ENCODE measurements at places on chromosomes 16 and 17.
A peak's percentile ranks its signal among the peaks of the same experiment; 100 is the strongest.

DNA sequence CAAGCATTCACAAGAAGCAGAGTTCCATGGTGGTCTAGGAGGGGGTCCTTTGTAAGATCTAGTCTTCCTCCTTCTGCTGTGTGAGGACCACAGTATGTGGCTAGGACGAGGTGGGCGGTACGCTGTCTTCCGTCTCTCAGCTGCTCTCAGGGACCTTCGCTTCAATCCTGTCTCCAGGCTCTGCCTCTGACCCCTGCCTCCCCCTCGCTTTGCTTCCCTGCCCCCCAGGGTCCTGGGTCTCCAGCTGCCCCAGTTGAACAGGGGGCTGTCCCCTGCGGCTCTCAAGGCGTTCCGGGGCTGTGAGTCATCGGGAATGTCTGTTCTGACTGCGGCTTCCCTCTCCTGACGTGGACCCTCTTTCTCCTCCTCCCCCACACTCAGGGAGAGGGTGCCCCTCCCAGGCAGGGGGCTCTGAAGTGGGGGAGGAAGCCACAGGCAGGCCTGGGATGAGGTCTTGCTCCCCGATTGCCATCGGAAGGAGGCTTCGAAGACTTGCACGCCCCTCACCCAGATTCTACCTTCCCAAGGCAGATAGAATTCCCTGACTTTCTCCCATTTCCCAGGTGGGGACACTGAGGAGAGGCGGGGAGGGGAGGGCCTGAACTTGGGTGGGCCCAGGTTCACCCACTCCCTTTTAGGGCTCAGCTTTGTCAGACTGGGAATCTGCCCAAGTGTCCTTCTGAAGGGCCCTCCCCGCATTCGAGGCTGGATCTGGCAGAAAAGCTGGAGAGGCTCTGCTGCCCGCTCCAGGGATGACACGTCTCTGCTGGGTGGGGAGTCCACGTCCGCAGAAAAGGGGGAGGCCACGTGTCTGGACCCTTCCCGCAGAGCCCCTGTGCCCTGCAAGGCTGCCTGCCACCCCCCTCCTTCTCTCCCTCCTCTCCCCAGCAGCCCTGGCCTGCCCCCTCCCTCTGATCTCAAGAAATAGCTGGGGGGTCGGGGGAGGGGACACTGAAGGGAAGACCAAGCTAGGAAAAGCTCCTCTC is 9.1 kb upstream of the COL1A1 start:
- no peak for DNase-seq

GRCh38 chr16:72291531-72291981 is 119.6 kb upstream of the PMFBP1 start:
- peak; percentile 49 for DNase-seq

- no peak for DNase-seq
Observed at GRCh38 chr16:53836680-53837079, 132.7 kb downstream of the FTO start.

- DNase-seq, result no peak
Observed at GRCh38 chr17:21524211-21524591, 148.0 kb downstream of the KCNJ12 start.

DNA sequence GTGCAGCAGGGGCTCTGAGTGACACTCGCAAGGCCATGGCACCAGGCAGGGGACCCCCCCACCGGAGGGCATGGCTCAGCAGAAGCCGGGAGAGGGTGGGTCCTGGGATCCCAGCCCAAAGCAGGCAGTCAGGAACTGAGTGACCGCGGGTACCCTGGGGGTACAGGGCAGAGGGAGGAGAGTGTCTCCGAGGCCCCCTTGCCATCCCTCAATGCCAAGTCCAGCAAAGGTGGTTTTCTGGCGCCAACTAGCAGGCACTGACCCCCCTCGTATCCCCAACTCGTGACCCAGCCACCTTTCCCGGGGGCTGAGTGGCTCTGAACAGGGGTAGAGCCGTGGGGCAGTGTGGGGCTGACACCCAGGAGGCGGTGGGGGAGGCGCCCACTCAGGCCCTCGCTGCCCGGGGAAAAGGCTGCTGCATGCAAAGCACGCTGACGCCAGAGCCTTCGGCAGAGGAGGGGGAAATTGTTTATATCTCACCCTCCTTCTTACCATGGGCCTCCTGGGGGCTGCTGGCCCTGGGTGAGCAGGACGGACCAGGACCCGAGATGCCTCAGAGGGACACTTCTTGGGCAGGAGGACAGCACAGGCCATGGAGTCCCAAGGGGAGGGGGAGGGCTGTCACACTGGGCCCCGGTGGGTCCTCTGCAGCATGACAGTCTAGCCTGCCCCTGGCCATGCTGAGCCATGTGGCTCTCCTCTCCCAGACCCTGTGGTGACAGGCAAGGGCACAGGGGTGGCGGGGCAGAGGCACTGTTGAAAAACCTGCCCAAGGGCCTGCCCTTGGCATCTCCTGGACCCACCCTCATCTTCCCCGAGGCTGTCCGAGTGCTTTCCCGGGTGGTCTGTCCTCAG is 14.6 kb upstream of the ENPP7 start:
- no peak for DNase-seq

DNA sequence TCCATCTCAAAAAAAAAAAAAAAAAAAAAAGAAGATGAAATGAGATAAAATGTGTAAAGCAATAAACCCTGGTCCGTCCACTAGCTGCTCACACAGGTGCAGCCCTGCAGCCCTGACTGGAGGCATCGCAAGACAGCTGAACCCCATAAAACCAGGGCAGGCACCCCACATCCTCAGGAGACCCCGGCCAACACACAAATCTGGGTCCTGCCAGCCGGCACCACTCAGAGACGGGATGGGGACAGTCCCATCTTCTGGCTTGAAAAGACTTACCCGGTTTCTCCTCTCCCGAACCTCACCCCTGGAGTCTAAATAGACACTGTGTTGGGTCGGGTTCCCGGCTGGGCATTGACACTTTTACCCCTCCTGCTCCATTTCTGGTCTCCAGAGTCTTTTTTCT is 52.7 kb upstream of the TNRC6C start:
- DNase-seq, result no peak

- peak; percentile 65 for DNase-seq
Observed at GRCh38 chr16:87951552-87952538, 611 bp downstream of the BANP start.

DNA sequence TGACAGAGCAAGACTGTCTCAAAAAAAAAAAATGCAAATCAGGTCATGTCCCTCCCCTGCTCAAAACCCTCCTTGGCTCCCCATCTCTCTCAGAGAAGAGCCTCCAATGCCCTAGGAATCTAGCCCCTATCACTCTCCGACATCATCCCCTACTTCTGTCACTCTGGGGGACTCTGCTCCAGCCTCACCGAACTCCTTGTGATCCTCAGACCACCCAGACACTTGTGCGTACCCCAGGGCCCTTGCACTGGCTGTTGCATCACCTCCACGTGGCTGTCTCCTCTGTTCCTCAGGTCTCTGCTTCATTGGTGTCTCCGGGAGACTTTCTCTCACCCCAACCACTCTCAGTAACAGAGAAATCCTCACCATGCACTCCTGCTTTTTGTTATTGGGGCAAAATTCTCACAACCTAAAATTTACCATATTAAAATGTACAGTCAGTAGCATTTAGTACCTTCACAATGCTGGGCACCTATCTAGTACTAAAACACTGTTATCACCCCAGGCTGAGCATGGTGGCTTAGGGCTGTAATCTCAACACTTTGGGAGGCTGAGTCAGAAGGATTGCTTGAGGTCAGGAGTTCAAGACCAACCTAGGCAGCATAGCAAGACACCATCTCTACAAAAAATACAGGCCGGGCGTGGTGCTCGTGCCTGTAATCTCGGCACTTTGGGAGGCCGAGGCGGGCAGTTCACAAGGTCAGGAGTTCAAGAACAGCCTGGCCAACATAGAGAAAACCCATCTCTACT is 15.2 kb downstream of the PLA2G10 start:
- DNase-seq, result no peak

DNA sequence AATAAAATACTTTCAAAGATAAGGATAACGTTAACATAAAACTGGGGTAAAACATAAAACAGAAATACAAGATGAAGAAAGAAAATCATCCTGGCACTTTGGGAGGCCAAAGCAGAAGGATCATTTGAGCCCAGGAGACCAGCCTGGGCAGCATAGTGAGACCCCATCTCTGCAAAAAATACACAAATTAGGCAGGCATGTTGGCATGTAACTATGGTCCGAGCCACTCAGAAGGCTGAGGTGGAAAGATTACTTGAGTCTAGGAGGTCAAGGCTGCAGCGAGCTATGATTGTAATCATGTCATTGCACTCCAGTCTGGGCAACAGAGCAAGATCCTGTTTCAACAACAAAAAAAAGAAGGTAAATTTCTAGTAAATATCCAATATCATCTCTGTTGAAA is 19.6 kb downstream of the TAT start:
- no peak for DNase-seq

DNA sequence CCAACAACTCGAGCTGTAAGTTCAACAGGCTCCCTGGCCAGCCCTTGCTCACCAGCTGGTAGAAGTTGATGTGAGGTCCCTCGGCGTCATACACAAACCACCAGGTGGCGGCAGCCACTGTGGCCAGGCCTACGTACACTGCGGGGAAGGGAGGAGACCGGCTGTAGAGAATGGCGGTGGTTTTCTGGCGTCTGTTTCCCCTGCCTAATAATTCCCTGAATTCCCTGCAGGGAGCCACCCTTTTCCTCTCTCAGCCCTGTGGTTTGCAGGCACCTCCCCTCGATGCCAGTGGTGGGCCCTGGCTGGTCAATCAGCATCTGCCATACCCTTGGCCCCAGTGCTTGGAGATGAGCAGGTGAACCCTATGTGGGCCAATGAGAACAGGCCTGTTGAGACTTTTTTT is 18.9 kb upstream of the P2RX1 start:
- no peak for DNase-seq

DNA sequence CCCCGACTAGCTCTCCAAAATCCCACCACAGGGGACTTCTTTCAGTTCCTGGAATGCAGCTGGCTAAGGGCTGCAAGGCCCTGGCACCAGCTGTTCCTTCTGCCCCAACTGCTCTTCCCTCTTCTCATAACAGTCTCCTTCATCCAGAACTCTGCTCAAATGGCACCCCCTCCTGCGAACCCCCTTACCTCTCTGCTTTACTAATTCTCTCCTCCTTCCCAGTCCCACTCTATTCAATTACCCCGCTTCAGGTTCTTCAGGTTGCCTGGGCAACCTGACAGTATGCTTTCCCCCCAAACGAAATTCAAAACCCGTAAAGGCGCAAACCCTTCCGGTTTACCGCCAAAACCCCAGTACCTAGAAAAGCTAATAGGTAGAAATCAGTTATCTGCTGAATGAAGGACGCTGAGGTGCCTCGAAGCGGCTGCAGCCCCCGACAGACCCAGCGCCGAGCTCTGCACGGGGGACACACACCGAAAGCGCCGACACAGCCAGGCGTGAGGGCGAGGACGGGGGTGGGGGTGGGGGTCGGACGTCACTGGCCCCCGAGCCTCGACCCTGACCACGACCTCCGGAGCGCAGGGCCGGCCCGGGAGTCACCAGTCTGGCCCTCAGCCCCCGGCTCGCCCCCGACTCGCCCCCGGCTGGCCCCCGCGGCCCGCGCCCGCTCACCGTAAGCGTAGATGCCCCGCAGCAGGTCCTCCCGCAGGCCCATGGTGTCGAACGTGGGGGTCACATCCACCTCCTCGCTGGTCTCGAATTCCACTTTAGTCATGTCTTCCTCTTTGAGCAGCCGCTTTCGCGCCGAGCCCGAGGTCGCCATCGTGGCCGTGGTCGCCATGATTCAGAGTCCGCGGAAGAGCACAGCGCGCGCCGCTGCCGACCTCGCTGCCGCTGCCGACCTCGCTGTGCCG is 550 bp downstream of the EIF4A3 start:
- DNase-seq, result no peak

DNA sequence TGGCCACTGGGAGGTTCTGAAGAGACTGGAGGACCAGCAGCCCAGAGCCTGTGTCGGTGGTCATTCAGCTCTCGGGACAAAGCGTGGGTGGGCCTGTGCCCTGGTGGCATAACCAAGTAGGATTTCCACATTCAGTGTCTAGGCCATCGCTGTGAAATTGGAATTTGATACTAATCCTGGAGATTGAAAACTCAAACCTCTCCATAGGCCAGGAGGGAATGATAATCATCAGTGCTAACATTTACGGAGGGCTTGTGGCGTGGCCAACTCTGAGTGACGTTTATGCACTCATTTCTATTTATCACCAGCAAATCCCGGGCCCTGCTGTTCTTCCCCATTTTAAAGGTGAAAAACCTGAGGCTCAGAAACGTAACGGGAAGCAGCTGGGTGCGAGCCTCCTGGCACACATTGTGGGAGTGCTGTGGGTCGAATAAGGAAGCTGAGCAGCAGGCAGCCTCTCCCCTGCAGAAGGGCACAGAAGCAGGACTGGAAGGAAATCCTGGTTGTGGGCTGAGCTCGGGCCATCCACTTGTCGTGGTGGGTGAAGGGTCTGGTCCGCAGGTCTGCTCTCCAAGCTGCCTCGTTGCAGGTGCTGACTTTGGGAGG is 33.1 kb downstream of the RAI1 start:
- DNase-seq, result no peak

DNA sequence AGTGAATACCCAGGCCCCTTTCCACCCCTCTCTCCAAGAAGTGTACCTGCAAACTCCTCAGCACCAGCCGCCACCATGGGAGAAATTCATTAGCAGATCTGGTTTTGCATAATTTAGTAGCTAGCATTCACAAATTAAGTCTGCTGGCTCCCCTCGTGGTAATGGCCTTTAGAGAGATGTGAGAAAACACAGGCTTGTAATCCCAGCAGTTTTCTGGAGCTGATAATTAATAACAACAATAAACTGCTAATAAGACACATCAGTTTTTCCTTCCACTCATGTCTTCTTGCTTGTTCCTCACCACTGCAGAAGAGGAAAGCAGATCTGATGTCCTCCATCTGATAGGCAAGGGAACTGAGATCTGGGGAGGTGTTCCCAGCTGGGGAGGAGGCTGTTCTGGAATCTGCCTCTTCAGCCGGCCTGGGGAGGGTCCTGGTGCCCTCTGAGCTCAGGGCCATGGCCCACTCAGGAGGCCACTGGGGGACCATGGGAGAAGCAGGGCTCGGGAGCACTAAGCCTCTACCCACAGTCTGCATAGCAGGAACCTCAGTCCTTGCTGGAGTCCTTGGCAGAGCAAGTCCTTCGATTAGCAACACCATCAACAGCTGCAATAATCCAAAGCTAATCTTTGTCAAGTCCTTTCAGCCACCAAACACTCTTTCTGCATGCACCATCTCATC is 74.2 kb upstream of the DNAJA2 start:
- no peak for DNase-seq

- DNase-seq, result no peak
Observed at GRCh38 chr17:33416131-33416530, 123.0 kb upstream of the ASIC2 start.

DNA sequence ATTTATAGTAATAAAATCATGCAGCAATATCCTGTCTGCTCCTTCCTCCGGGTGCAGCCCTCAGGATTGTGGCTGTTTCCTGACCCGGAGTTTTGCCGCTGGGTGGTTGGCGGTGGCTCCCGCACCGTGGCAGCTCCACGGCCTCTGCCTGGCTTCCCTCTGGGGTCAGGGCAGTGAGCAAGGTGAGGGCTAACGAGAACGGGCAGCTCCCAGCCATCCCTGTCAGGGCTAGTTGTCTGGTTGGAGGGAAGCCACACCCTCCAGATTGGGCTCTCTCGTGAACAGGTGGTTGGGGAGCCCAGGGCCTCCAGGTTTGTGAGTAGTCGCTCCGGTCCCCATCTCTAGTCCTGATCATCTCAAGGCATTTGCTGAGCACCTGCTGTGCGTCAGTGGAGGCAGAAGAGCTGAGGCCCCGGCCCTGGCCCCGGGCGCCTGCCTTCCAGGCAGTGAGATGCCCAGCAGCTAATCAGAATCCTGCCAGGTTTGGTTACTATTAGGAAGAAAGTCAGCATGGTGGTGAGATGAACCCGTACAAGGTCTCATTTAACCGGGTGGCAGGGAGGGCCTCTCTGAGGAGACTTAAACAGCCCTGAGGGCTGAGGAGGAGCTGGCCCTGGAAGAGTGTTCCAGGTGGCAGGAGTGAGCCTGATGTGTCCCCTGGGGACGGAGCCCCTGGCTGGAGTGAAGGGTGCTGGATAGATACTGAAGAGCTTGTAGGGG is 2.3 kb upstream of the NUDT16L1 start:
- no peak for DNase-seq

- no peak for DNase-seq
Observed at GRCh38 chr17:67865438-67865837, 40.1 kb downstream of the BPTF start.

All from epithelial cell of proximal tubule (primary cell).